ENCODE measurements at places on chromosomes 11 and 22.

DNA sequence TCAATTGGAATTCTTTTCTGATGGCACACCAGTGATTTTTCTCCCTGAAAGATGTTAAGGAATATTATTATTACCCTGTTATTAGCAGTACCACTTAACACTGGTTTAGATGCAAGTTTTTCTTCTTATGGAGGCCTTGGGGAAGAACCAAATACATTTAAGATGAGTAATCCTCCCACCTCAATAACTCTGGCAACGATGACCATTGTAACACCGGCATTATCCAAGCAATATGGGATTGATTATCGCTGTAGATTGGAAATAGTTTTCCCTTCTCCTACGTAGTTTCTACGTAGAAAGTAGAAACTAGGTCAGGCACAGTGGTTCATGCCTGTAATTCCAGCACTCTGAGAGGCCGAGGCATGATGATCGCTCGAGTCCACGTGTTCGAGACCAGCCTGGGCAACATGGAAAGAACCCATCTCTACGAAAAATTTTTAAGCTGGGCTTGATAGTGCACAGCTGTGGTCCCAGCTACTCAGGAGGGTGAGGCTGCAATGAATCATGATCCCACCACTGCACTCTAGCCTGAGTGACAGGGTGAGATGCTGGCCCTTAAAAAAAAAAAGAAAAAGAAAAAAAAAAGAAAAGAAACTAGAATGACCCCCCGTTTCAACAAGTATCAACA, 45.5 kb downstream of the PACSIN2 start:
- DNase-seq = no peak

DNA sequence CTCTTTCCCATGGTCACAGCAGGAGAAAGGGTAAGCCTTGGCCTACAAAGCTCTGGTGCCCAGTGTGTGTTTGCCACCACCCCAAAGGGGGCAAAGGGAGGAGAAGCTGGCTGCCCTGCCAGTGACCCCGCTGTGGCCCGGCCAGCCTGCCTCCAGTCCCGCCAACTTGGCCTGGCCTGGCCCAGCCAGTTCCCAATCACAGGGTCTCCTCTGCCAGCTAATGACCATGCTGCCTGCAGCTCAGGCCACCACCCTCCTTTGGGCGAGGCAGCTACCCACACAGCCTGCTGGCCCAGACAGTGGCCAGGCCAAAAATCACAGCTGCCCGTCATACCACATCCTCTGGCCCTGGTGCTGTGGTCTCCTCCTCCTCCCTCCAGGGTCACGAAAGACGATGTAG, 5.1 kb downstream of the GDPD5 start:
- no peak for DNase-seq

GRCh38 chr11:62456630-62457029, 37.8 kb downstream of the SCGB1A1 start:
- DNase-seq = peak; percentile 47

- no peak for DNase-seq
Observed at GRCh38 chr11:115207166-115207591, 297.0 kb downstream of the CADM1 start.

DNA sequence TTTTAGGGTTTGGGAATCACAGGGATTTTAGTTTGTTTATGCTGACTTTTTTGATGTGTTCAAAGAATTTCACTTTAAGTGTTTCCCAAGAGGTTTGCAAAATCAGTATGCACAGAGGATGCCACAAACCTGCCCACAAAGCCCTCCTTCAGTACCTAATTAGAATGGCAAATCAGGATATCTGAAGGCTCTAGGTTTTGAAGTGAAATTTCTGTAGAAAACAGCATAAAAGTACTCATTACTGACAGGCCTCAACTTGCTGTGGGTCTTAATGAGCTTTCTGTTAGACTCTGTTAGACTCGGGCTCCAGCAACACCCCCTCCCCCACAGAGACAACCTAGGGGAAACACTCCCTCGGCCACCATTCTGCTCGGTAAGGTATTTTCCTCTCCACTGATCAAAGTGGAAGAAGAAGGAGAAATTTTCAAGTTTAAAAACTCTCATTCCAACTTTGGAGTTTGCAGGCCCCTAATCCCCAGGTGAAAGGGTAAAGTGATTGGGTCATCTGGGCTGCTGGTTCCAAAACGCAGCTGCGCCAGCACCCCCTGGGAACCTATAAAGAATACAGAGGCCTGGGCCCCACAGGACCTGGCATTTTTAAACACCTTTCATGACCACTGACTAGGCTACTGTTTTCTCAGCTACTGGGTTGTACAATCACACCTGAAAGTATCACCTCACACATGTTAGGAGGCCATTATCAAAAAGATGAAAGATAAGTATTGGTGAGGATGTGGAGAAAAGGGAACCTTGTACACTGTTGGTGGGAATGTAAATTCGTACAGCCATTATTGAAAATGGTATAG, 67.5 kb downstream of the PLEKHA7 start:
- no peak for DNase-seq

- DNase-seq = peak; percentile 37
Observed at GRCh38 chr11:114774599-114775361, 96.5 kb downstream of the NXPE2 start.

DNA sequence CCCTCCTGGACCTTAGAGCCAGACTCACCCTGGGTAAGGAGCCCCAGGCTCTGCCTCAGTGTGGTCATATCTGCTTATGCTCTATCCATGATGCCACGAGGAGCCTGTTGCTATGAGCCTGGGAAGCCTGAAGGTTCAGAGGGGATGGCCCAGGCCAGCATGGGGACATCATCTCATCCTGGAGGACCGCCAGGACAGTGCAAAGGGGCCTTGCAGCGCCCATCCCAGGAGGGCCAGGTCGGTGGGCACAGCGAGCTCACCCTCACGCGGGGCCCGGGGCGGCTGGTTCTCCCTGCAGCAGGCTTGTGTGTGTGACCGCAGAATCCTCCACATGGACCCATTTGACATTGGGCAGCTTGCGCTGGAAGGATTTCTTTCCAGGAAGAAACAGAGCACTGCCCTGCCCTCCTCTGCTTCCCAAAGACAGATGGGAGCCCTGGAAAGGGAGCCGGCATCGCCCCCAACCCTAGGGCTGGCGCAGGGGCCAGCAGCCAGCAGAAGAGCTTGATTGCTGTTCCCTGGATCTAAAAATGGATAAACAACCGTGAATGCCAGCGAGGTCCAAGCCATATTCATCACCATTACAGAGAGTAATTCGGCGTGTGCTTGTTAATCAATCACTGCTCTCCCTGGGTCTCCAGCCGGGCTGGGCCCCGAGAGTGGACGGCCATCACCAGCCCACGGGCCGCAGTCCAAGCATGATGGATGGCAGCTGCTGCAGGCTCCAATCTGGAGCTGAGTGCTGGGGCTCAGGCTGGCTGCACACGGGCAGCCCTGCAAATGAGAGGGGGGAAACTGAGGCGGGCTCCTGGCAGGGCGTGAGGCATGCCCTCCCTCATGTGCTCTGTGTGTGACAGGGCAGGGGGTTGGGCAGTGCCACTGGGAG, 739.7 kb downstream of the BRD1 start:
- DNase-seq = no peak

DNA sequence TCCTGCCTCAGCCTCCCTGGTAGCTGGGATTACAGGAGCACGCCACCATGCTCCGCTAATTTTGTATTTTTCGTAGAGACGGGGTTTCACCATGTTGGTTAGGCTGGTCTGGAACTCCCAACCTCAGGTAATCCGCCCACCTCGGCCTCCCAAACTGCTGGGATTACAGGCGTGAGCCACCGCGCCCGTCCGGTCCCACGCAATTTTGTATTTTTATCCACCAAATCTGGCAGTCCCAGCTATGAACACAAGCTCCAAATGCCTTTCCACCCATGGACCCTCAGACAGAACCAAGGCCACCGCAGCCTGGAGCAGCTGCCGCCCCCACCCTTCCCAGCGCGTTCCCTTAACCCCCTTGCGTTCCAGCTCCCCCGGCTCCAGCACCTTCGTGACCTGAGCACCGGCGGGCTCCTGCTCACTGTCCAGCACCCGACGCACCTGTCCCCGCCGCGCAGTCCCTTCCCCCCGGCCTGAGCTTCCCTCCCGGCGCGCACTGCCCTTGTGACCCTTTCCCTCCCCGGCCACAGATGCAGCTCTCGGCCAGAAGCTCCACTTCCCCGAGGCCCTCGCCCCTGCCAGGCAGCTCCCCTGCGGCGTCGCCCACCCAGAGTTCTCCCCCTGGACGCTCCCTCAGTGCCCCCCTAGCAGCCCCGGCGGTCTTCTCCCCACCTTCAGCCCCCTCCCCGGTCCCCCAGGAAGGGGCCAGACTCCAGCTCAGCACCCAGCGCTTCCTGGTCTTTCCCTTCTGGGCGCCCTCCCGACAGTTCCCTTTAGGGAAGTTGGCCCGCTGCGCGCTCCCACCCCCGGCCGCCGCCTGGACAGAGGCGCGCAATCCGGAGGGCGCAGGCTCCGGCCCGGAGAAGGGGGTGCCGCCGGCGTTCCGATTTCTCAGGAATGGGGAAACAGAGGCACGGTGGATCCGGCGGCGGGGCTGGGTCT, 5.6 kb upstream of the ZBED4 start:
- no peak for DNase-seq

DNA sequence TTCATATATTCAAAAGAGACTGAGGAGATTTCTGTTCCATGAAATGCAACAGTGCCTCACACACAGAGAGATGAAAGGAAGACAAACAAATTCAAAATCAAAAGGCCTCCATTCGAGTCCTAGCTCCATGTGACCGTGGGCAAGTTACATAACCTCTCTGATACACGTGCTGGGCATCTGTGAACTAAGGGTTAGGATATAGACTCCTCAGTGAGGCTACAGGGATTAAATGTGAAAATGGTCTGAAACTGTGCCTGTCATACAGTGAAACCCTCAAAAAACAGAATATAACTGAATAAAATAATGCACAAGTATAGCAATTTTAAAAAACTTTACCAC, 111.8 kb upstream of the MTMR2 start:
- DNase-seq = no peak

GRCh38 chr11:133964356-133964755, 7.6 kb upstream of the IGSF9B start:
- DNase-seq = no peak

DNA sequence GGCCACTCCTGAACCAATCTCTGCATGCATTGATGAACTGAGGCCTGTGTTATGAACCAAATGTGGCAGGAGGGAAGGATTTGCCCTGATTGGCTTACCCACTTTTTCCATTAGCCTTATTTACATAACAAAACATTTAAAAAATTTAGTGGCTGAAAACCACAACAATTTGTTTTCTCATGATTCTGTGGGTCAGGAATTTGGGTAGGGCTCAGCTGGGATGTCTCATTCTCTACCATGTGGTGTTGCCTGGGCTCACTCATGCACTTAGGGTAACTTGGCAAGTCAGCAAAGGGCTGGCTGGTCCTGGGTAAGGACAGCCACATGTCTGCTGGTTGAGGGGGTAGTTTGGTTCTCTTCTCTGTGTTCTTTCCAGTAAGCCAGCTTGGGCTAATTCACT, 35.1 kb upstream of the CYP2R1 start:
- no peak for DNase-seq

DNA sequence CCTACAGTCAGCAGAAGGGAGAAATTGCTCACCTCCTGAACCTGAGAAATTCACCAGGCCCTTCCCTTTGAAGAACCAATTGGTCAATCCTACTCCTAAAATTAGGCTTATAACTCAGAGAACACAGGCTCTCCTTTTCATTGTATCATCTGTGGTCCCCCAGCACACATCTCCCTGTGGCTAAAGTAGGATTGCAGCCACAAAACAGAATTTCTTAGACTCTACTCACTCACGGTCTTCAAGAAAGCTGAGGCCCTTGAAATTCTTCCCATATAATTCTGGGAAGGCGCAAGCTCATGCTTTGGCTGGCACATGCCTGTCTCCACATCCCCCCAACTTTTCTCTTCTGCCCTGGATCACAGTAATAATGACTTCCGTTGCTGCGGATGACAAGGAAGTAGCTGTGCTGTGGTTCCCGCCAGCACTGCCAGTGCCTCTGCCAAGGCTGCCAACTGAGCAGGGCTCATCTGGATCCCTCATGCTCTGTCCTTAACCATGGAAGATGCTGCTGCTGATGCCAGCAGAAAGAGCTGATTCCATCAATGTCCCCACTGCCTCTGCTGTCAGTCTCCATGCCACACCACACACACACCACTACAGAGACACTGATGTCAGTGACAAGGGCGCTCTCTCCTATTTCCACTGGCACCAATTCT, 200.6 kb upstream of the POU2AF2 start:
- DNase-seq = no peak

GRCh38 chr11:62054484-62055121, 69.2 kb upstream of the INCENP start:
- DNase-seq = peak; percentile 14

DNA sequence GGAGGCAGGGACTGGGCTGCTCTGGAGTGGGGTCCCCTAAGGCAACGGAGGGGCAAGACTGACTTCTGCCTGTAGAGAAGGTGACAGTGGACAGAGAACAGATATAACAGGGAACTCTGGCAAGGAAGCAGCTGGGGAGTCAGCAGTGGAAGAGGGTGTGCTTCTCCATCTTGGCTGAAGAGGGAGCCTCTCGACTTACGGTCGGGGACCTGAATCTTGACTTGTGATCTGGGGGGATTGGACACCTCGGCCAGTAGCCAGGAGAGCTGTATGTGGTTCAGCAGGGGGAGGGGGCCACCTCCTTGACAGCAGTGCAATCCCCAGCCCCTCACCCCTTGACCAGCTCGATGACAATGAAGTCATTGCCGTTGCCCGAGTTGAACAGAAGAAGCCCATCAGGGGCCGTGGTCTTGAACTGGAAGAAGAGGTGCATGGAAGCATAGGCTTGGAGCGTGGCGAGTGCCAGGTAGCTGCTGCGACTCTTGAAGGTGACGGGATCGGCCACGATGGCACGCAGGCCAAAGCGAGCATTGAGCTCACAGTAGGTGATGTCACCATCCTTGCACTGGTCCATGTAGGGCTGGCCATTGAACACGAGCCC, 60.0 kb downstream of the SLC22A12 start:
- no peak for DNase-seq

GRCh38 chr11:57787006-57787604, 25.5 kb downstream of the CTNND1 start:
- no peak for DNase-seq

DNA sequence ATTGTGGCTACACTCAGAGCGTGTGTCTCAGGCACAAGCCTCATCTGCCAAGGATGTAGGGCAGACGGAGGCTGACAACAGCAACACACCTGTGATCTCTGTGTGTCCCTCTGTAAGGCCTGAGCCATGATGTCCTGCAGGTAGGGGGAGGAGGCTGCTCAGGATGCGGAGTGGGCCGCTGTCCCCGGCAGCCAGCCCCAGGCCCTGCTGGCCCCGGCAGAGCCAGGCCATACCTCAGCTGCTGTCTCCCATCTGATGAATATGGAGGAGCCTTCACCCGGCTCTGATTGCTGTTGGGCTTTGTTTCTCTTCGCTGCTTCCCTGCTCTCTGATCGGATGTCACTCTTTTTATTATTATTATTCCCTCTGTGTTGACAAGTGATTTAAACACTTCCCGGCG, 83.6 kb upstream of the NCAM1 start:
- DNase-seq = no peak

- DNase-seq = no peak
Observed at GRCh38 chr11:70278994-70279393, 8.5 kb downstream of the PPFIA1 start.

GRCh38 chr11:37504060-37504611, 906.1 kb upstream of the RAG2 start:
- DNase-seq = no peak

DNA sequence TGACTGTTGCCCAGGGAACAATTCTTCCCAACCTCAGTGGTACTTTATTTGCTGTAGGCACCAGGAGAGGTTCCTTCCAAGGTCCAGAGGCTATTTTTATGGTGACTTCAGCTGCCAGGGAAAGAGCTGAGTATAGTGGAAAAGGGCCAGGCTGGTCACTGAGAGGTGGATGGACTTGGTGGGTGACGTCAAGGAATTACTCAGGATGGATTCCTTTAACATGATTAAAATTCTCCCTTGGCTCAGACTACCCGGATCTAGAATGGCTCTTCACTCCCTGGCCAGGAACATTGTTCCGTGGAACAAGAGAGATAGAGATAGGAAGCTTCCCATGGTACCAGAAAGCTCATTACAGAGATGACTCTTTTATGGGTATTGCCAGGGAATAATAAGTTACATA, 8.7 kb upstream of the CALCA start:
- DNase-seq = no peak

Measured in NCI-H2107 (cell line).